ENCODE measurements at places on chromosomes 7 and 10.

GRCh38 chr7:19210893-19211413, 65.7 kb upstream of the FERD3L start:
- DNase-seq = no peak

DNA sequence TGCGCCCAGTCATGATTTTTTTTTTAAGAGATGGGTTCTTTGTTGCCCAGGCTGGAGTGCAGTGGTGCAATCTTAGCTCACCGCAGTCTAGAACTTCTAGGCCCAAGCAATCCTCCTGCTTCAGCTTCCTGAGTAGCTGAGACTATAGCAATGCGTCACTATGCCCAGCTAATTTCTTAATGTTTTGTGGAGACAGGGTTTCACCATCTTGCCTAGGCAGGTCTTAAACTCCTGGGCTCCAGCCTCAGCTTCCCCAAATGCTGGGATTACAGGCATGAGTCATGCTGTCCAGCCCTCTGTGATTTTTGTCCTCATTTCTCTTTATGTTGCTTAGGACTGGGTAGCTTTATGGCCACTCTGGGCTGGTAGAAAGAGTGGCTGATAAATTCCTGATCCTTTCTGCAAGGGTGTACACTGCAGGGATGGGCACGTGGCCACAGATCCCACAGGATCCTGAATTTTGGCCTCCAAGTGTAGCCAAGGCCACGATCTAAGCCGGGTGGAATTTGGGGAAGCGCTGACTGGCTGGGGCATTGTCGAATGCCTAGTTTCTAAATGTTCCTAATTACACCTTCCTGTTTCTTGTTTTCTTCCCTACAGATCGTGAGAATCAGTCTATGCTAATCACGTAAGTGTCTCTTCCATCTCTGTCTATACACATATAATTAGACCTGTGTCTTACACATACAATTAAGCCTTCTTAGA, 24.1 kb upstream of the MYH16 start:
- no peak for DNase-seq

- no peak for DNase-seq
These were observed 2.6 kb upstream of the NEURL1 start for GRCh38 chr10:103490986-103491314.

DNA sequence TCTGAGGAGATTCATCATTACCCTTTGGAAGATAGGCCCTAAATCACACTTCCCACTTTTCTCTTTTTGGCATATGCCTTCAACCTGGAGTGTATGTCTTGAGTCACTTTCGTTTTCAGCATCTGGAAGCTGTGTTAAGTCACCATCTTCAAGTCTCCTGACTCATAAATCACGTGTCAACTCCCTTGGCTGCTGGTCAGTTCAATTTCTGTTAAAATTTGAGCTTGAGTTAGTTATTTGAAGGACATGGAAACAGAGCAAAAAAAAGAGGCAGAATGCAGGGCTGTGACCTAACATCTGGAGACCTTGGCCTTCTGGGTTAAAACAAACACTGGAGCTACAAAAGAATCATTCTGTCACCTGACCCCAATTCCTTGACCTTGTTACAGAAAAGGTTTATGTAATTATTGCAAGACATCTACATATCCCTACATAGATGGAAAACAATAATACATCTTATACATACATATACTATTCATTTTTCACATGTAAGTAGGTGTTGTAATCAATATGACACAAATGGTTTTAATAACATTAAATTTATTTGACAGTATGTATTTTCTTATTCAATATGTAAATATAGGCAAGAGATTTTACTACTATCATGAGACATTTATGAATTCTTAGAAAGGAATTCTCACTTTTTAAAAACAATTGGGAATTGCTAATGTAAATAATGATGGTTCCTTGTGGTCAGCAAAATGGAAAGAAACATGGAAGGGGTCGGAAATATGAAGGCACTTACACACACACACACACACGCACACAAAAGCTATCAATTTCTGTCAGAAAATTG, 169.7 kb upstream of the PHYHIPL start:
- DNase-seq = no peak

GRCh38 chr7:67866812-67867211, 870.2 kb downstream of the TYW1 start:
- DNase-seq = no peak

- no peak for DNase-seq
These were observed 13.1 kb downstream of the SDHAF3 start for GRCh38 chr7:97130417-97131139.

- no peak for DNase-seq
These were observed 250.9 kb downstream of the TWIST1 start for GRCh38 chr7:18866359-18867036.

DNA sequence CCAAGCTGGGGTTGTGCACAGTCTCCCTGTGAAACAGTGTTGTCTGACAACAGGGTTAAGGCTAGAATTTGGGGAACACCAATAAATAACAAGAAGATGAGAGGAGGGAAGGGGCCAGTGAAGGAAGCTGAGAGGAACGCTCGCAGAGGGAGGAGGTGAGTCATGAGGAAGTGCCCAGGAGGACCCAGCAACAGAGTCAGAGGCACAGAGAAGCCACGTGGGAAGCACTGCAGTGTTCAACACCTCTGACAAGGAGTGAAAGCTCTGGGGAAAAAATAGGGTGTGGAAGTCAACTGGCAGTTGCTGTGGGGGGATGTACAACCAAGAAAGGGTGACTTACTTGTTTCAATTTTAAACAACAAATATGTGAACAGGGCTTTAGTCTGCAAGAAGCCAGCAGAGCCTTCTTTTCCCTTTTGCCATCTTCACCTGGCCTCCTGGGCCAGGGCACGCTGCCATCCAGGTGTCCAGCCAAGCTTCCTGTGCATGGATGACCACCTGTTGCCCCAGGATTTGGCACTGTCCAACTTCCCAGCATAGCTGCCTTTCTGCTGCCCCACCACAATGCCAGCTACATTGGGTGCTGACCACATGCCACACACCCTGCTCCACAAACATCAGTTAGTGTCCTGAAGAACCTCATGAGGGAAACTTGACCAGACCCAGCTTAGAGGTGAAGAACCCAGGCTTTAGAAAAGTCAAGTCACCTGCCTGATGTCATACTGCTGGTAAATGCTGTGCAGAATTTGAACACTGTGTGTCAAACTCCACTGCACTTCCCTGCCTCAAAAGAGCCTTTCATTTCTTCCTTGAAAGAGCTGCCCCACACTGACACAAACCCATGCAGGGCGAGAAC, 69.6 kb downstream of the ATXN7L1 start:
- no peak for DNase-seq

DNA sequence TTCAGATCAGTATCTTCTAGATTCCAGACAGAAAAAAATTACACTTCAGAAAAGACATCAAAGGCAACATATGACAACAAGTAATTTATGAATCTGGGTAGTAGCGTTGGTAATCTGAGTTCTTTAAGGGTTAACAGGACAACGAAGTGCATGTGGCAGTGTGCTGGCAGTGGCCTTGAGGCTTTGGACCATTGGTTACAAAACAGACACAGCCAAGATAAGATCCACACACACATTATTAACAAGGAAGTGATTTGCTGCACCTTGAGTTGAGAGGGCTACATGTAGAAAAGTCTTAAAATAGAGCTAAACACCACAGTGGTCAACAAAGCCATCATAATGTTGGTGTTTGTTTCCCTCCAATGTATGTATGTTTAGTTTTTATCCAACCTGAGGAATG, 40.6 kb downstream of the AKR1D1 start:
- no peak for DNase-seq

GRCh38 chr7:128059143-128059988, 28.1 kb upstream of the LRRC4 start:
- no peak for DNase-seq

DNA sequence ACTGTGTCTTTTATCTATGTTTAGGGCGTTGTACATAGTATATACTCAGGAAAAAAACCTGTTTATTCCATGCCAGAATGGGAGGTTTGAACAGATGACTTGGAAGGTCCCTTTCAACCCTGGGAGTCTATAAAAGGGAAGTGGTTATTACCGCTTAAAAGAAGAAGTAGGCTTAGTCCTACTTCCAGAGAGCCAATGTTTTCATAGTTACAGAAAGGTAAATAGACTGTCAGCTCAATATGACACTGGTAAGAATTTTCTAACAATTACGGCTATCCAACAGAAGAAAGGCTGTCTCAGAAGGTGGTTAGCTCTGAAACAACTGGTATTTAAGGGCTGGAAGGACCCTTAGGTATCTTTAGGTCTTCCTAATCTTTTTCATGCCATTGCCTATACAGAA, 1.1 kb upstream of the TFAM start:
- no peak for DNase-seq

DNA sequence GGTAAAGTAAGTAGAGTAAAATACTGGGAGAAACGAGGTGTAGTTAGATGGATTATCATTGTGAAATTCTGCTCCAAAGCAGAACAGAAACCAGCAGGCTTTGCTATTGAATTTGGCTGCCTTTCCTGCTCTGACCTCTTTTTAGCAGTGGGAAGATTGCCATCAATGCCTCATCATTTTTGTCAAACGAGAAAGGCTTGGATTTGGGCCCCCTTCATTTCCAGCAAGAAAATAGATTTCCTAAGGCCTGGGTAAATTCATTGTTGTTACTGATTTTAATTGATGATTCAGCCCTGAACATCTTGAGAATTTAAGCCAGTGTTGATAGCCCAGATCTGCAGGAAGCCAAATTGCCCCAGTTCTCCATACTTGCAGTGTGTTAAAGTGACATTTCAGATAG, 35.2 kb upstream of the ASAH2 start:
- no peak for DNase-seq

DNA sequence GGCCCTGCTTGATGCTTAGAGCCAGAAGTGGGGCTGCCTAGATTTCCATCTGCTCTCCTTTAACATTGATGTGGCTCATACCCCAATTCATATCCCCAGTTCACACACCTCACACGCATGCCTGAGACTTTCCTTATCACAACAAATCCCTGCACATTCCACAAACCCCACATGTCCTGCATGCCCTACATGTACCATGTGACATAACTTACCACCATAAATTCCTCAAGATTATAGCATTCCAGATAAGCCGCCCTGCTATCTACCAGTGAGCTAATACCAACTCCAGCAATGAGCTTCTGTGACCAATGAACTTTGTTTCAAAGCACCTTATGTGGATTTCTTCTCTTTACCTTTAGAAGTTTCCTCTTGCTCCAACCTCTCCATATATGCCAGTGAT, 104.7 kb upstream of the RAB11FIP2 start:
- no peak for DNase-seq

- no peak for DNase-seq
These were observed 21.9 kb downstream of the MNX1 start for GRCh38 chr7:156988343-156989185.

DNA sequence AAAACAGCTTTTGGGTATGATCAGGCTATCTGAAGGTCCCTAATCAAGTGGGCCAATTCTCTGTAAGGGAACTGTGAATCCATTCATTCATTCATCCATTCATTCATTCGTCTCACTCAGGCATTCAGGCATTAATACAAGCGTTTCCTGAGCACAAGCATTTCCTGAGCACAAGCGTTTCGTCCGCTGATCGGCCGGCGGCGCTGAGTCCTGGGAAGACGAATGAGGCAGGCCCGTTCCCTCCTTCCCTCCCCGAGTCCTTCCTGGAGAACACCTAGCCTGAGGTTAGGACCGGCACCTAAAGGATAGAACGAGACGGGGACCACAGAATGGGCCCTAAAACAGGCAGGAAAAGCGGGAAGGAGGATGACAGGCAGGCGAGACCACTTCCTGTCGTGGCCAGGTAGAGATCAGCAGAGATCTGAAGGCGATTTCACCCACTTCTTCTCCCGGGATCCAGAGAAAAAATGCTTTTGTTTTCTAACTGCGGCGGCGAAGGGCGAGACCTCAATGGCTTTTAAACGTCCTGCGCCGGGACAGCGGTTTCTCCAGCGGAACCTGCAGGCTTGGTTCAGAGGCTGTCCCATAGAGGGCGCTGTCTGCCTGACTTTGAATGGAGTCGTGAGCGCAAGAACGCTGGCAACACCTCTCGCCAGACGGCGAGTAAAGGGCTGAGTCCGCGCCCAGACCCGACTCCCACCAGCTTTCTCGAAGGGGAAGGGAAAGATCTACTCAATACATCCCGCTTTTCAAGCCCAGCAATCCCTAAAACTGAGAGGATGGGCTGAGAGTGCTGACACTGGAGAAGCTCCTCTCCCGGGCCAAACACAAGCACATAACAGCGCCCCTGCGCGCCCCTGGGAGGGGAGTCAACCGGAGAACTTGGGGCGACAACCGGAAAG, 2.9 kb upstream of the HMX3 start:
- DNase-seq = peak; percentile 47

GRCh38 chr10:819326-819725, 112.2 kb downstream of the LARP4B start:
- no peak for DNase-seq

GRCh38 chr10:86936661-86937501, 20.5 kb downstream of the MMRN2 start:
- no peak for DNase-seq

- no peak for DNase-seq
These were observed 1.8 kb downstream of the HNRNPF start for GRCh38 chr10:43407148-43407575.

DNA sequence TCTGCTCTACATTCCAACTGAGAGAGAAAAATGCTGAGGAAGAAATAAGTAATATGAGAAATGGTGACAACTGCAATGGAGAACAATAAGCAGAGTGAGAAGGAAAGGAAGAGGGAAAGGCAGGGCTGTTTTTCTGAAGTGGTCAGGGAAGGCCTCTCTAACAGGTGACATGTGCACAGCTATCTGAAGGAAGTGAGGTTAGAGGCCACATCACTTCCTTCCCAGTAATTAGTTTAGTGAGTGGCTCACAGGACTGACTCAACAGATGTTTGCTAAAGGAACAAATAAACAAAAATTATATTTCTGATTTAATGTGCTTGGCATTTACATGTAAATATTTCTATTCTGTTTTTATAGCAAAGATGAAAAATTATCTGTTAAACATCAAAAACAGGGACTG, 77.9 kb downstream of the ARHGAP21 start:
- DNase-seq = no peak

DNA sequence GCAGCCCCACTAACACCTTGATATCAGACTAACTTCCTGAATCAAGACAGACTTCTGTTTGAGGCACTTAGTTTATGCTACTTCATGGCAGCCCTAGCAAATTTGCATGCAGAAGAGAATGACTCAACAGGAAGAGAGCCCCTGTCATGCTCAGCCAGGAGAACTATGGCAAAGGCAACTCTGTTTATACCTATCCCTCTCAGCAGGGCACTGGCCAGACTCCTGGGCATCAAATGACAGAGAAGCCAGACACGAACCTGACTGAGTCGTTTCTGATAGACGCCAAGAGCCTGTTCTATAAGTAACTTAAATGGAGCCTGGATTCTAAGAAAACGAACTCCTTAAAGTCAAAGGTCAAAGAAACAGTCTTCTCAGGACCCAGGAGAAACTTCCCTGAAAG, 50.9 kb upstream of the UNC5B start:
- DNase-seq = no peak

DNA sequence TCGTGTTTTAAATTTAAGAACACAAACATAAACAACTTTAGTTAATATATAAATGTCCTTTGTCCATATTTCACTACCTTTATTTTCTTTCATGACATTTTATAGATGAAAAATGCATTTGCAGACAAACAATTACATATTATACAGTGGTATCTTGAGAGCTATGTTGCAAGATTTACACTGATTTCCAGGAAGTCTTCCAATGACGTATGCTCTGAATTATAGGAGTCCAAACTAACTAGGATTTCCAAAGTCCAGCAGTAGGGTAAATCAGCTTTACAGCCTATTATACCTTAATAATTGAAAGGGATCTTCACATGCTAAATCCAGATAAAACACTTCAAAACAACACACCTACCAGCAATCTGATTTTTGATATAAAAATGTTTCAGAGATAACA, 69.4 kb downstream of the HYCC1 start:
- no peak for DNase-seq

GRCh38 chr7:133805426-133805825, 321.7 kb upstream of the LRGUK start:
- DNase-seq = no peak
